CD4-positive, alpha-beta T cell treated with Interleukin-12 subunit alpha and Interleukin-12 subunit beta, for 1 hour (primary cell): ENCODE measurements at places on chromosomes 16 and 17.

DNA sequence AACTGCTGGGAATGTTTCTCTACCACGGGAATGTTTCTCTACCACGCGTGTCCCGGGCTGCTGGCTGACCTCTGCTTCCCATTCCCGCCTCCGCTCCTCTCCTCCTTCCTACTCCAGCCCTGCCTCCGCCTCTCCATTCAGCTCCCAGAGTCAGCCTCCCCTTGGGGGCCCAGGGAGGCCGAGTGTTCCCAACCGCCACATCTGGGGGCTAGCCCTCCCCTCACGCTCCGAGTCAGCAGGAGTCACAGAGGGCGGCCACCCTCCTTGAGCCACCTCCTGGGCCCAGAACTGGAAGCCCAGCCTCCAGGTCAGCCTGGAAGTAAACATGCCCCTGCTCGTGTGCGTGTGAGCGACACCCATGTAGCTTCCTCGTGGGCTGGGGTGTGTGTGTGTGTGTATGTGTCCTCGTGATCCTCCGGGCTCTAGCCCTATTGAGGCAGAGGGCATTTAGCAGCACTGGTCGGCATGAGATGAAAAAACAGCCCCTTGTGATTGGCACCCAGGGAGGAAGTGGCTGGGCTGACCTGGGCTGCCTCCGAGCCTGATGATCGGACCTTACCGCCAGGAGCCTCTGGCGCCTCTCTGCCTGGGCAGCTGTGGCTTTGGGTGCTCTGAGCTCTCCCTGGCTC, 7.3 kb downstream of the CYGB start:
- no peak for DNase-seq

GRCh38 chr17:4870855-4871254, 28.5 kb upstream of the C17orf107 start:
- no peak for DNase-seq

GRCh38 chr16:85651629-85652430, 36.9 kb downstream of the GINS2 start:
- no peak for DNase-seq

DNA sequence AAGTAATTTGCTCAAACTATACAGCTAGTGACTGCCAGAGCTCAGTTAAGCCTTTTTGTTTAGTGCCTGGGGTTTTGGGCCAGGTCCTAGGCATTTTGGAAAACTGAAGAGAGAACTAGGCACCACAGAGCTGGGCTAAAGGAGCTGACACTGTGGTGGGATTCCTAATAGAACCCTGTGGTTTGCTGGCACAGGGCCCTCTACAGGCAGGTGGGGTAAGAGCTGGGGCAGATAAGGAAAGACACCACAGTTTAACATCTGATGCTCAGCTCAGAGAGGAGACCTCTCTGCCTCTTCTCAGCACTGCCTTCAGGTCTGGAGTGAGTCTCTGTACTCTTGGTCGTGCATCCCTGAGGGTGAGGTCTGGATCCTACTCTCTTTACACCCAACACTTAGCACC, 121.2 kb downstream of the SNX11 start:
- no peak for DNase-seq

GRCh38 chr17:2002767-2003329, 22.3 kb downstream of the RTN4RL1 start:
- DNase-seq = no peak

DNA sequence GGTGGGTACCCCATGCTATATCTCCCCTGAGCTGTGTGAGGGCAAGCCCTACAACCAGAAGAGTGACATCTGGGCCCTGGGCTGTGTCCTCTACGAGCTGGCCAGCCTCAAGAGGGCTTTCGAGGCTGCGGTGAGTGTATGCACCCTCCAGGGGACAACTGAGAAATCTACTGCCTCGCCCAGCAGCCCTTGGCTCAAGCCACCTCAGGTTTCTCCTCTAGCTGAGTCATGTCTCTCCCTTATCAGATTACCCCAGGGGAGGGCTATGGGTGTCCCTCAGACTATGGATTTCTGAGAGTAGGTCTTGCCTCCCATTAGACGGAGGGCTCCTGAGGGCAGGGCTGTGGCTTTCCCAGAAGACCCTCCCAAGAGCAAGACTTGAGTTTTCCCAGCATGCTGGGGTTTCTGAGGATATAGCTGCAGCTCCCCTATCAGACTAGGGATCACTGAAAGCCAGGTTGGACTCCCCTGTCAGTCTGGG, 6.7 kb downstream of the NEK8 start:
- DNase-seq = no peak

DNA sequence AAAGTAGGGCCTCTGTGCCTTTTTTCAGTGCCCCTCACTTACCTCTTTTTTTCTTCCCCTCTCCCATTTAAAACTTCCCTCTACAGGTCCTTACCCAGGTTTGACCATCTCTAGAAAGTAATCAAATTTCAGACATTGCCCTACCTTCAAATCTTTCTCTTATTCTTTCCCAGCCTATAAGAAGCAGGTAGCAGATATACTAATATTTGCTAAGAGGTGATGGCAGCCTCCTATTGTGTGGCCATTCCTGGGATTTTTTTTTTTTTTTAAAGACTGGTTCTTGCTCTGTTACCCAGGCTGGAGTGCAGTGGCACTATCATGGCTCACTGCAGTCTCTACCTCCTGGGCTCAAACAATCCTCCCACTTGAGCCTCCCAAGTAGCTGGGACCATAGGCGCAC, 111.1 kb upstream of the HAS3 start:
- no peak for DNase-seq

DNA sequence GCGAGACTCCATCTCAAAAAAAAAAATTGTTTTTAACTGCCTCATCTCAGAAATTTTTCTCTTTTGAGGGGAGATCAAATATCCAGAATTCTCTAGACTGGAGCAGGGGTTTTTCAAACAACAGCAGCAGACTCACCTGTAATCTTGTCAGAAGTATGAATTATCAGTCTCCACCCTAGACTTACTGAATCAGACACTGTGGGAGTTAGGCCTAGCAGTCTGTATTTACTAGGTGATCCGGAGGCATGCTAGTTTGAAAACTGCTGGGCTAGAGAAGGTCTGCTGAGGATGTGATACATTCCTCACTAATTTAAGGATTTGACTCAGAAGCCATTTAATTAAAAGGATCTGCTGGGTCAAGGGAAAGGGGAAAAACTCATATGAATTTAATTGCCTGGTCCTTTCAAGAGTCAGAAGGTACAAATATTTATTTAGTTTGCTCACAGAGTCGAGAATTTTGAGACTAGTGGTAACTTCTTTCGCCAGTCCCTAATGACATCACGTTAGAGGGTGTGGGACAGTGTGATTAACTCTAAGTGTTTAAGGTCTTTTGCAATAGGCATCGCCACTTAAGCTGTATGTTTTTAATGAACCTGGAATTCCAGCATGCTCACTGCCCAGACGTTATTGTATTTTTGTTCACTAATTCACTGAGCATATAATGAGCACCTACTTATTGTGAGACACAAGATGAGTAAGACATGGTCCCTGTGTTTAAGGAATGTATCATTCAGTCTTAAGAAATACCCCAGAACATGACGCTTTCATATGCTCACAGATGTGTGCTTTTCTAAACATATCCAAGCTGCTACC, 14.2 kb downstream of the ATP6V0A1 start:
- DNase-seq = no peak

- DNase-seq = no peak
These were observed 3.3 kb downstream of the TRPV2 start for GRCh38 chr17:16418685-16419068.

DNA sequence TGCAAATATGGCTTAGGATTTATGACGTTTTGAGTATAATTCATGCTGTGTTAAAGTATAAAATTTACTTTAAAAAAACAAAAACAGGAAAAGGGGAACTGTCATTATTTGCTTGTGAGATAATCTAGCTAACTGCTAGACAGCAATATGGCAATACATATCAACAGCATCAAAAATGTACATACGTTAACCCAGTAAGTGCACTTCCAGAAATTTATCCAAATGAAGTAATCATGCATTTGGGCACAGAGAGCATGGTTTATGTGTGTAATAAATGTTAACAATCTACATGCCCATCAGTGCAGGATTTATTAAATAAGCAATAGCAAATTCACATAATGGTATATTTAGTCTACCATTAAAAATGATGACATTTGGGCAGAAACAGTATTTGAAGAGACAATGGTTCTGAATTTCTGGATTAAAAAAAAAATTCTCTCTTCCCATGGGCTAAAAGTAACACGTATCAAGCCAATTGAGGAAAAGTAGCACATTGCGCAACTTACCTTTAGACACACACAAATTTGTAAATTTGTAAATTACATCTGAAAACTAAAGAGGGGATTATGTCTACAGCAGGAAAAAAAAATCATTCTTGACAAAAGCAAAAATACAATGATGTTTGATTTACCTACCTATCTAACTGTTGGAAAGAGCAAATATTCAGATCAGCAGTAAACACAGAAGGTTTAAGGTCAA, 80.2 kb downstream of the CACNG1 start:
- no peak for DNase-seq

- no peak for DNase-seq
These were observed 59.2 kb downstream of the ATP2C2 start for GRCh38 chr16:84427553-84427952.

GRCh38 chr16:728131-728889, 1.4 kb downstream of the HAGHL start:
- DNase-seq = peak; percentile 75

GRCh38 chr17:78344666-78345065, 15.2 kb downstream of the SOCS3 start:
- no peak for DNase-seq

- no peak for DNase-seq
These were observed 17.8 kb downstream of the UBE2Z start for GRCh38 chr17:48925991-48926342.

- DNase-seq = no peak
These were observed 47.8 kb downstream of the RBFOX1 start for GRCh38 chr16:7380441-7380840.

DNA sequence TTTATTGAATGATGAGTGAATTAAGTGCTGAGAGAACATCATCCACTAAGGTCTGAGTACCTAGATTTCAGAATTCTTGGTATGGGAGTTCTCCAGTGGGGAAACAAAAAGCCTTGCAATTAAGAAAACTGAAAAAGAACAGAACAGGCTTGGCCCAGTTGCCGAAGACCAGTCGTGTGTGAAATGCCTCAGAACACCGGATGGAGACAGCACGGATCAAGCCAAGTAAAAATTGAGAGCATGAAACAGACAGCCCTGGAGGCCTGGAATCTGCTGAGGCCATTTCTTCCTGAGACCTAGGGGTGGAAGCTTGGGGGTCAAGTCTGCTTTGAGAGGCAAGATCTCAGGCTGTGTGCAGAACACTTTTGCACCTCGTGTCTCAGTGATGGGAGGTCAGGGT, 43.3 kb downstream of the GRIN2A start:
- no peak for DNase-seq

DNA sequence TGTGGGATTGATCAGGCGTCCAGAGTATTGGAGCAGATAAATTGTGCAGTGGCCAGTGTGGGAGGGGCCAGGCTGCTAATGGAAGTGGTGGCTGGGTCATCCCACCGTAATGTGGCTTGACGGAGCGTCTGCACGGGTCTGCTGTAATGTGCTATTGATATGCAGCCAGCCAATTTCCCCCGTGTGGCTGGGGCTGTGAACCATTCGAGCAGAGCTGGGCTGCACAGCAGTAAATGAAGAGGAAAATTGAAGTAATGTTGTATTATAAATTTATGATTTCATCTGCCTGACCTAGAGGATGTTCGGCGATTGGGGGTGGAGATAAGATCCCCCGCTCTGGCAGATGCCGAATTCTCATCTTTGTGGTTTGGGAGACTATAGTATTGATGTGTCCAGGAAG, 121.5 kb downstream of the CCDC182 start:
- DNase-seq = no peak

DNA sequence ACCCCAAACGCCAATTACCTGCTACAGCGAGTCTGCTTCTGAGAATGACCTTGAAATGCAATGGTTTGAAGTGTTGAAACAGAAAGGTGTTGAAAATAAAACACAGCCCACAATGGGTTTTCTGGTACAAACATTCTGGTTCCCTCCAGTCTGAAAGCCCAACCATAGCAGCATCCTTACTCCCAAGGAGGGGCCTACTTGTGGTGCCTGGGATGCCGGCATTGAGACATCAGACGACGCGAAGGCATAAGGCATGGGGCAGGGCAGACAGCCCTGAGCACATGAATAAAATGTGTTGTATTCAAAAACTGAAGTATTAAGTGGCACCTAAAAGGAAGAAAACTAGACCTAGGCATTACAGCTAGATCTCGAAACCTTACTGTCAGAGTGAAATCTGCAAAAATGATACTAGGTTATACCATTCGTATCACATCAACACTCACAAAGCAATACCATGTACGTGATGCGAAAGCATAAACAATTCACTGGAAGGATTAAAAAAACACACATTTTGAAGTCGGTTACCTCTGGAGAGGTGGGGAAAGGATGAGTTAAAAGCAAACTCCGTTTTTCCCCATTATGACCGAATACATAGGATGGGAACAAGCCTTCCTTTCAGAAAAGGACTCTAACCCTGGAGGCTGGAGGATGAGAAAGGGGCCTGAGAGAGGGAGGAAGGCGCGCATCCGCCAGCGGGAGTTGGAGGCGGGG, 702 bp downstream of the NUDT21 start:
- DNase-seq = no peak

DNA sequence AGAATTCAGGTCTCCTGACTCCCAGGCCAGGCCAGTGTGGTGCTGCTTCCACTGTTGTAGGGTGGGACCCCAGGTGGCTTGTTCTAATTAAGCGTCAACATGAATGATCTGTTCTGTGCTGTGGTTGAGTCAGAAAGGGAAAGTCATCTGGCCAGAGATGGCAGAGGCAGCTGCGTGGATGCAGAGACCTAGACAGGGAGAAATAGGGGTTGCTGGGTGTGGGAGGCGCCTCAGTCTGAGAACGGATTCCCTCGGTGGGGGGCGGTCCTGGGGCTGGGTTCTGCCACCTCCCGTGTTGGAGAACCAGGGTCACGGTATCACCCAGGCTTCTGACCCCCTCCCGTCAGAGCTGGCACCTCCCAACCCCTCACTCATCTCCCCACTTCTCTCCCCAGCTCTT, 5.6 kb downstream of the FBRS start:
- DNase-seq = no peak

DNA sequence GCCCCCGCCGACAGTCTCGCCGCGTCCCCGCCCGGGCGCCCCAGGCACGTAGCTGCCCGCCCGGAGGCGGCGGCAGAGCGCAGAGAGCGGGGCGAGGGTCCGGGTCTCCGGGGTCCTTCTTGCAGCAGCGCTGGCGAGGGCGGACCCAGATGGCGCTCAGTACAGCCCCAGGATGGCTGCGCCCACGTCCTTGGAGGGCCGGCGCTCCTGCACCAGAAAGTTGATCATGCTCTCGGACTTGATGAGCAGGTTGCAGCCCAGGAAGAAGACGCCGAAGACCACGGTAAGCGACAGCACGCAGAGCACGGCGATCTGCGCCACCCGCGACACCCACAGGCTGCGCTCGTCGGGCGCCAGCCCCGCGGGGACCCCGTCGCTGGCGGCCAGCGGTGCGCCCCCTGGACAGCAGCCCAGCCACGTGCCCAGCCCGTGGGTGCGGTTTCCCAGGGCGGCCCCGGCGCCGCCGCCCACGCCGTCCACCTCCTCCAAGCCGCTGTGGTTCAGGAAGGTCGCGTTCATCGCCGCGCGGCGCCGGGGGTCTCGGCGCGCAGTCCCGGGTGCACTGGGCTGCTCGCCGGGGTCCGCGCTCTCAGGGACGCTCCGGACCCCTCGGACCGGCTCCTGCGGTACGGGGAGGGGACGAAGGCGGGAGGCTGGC, 435 bp downstream of the RPRML start:
- no peak for DNase-seq

- no peak for DNase-seq
These were observed 447.8 kb downstream of the KIF2B start for GRCh38 chr17:54270499-54270898.
